ENCODE measurements at places on chromosomes 11 and 22.

DNA sequence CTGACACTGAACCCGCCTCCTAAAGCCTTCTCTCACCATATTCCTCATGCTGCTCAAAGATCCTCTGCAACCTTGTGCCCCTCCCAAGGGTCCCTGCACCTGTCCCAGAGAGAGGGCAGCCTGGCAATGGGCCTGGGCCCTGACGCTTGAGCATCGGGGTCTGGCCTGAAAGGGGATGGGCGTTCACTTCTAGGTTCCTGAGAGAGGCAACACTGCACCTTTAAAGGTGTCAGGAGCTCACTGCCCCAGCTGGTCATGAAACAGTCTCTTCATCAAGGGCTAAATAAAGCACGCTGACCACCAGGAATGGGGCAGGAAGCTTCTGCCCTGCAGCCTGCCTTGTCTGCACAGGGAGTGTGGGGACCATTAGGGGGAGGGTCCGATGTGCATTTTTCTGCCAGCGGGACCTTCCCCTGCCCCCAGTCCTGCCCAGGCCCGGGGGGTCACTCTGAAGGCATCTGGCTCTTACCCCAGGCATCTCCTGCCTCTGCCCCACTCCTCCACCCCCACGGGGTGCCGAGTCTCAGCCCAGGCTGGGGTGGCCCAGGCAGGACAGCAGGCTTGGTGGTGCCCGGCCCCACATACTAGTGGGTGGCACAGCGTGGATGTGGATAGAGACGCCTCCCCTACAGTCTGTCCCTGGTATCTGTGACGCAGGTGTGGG lies 3.5 kb downstream of the C11orf21 start:
- no peak for DNase-seq

DNA sequence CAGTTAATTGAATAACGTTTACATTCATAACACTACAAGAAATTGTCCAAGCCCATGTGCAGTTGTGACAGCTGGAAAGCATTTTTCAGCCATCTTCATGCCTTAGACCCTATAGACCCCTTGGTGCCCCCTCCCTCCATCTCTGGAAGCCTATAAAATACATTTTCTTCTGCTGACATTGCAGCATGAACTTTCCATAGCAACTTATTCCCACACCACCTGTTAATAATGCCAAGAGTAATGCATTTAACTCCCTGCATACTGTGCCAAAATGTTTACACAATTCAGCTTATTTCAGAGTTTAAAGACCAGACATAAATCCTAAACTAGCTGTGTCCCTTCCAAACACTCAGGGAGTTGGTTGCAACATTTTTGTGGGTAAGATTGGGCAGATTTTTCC lies 143.0 kb upstream of the ARHGAP20 start:
- DNase-seq: no peak

DNA sequence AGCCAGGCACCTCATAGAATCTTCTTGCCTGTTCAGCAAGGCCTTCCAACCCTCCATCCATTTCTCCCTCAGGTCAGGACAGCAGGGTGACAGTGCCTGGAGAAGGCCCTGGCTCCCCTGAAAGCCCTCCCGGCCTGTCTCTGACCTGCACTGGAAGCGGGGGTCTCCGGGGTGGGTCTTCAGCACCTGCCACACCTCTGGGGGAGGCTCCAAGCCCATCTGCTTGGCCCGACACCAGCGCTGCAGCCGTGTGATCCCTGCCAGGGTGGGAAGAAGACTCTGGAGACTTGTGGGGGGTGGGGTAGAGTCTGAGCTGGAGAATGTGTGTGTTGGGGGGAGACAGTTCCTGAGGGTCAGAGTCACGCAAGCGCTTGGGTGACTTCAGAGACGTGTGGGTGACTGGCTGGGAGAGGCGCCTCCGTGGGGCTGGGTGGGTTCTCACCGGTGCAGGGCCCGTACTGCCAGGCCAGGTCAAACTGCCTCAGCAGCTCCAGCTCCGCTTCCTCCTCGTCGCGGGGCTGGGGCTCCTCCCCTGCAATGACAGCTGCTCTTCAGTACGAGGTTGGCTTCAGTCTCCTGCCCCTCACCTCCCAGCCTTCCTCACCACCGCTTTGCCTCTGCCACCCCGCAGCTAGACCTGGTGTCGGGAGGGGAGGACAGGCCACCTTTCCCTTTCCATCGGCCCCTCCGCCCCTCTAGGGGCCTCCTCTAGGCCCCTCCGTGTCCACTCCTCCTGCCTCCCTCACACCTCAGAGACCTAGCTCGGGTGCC lies 615 bp downstream of the POLD4 start:
- DNase-seq: peak; percentile 65

- no peak for DNase-seq
These were observed 22.3 kb upstream of the TMA7B start for GRCh38 chr22:39937906-39938305.

DNA sequence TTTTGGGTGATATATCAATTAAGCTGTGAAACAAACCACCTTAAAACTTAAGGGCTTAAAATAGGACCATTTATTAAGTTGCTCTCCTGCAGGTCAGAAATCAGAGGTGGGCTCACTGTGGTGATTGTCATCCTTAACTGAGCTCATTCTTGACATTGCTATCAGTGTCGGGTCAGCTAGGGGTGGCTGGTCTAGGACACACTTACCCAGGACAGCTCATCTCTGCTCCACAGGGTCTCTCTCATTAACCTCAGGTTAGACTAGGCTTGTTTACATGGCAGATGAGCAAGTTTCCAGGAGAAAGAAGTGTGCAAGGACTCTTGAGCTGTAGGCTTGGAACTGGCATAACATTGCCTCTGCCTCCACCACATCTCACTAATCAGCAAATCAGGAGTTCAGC lies 601.0 kb upstream of the RAG2 start:
- no peak for DNase-seq

Measured in right cardiac atrium (tissue), 5 donors.